ENCODE measurements at places on chromosomes 7 and 10. TPM values are rescaled to one million over a fixed set of nuclear protein-coding genes. Genes with fewer than 3 reads are reported as not detected.

The CYP3A5 gene
- 3.4 TPM for total RNA-seq

The KNDC1 gene
- 0.36 TPM for total RNA-seq

The AKR1C2 gene
- 46.8 TPM for total RNA-seq

DNA sequence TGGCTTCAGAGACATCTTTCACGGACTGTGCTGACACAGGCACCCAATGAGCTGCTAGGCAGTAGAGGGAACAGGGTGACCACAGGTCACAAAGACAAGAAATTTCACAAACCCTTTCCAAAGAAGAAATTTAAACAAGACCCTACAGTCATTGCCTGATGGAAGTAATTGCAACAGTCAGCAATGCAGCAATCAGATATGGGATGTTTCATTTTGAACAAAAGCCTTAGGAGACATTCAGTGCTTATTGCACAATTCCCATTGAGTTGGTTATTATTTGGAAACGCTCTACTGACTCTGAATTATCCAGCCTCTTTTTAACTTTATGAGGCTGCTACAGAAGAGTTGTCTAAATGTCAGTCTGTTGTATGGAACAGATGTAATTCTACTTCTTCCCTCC, 85.5 kb downstream of the ETV1 start:
- no peak overlapping the region for H3K4me3 ChIP-seq
- H3K27ac ChIP-seq: no peak overlapping the region
- H3K27me3 ChIP-seq: no peaks in the 10 kb centered on the region
- no peaks in the 10 kb centered on the region for H3K4me1 ChIP-seq
- H3K36me3 ChIP-seq: no peaks in the 10 kb centered on the region

- DNase-seq: no peak
- H3K27me3 ChIP-seq: no peaks in the 10 kb centered on the region
- H3K4me1 ChIP-seq: no peaks in the 10 kb centered on the region
These were observed 26.0 kb downstream of the WDR86 start for GRCh38 chr7:151383638-151384351.

GRCh38 chr10:8349610-8350249, 295.2 kb downstream of the GATA3 start:
- H3K4me1 ChIP-seq: no peaks in the 10 kb centered on the region
- H3K36me3 ChIP-seq: no peaks in the 10 kb centered on the region
- H3K27ac ChIP-seq: no peak overlapping the region
- no peak overlapping the region for H3K4me3 ChIP-seq
- H3K27me3 ChIP-seq: no peaks in the 10 kb centered on the region
- no peak for DNase-seq

All from aorta (tissue), 5 donors.